Esophagus muscularis mucosa (tissue), 4 donors: ENCODE measurements at places on chromosomes 7 and 10. TPM values are rescaled to one million over a fixed set of nuclear protein-coding genes. Genes with fewer than 3 reads are reported as not detected.

DNA sequence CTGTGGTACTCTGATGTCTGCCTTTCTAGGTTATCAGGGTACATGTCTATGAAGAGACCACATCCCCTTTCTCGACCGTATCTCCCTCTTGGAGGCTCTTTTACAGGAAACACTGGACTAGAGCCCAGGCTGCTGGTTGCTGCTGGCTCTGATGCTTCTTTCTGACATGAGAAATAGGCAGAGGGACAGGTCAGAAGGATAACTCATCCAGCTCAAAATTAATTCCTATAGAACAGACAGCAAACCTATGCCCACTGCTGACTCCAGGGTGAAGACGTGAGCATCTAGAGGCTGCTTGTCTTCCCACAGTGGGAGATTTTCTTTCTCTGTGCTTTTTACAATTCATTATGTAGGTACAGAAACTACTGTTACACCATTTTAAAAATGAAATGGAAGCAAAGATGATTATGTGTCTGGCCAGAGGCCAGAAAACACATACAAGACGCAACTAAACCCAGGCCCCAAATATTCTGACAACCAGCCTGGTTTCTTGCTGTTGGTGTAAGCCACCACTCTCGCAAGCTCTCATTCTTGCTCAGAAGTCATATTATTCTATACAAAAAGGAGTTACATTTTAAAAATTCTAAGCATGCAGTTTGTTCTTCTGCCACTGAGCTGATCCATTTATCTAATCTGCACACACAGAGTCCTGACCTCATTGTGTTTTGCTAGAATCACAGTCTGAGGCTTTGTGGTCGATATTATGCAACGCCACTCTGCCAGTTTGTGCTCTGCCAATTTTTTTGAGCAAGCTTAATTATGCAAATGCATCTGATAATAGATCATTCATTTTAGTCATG is 424.3 kb downstream of the KIF20B start:
- no peaks in the 10 kb centered on the region for H3K27me3 ChIP-seq
- peaks cover 10% of the 10 kb centered on the region for H3K4me1 ChIP-seq
- DNase-seq = no peak
- no peak overlapping the region for H3K27ac ChIP-seq
- no peaks in the 10 kb centered on the region for H3K36me3 ChIP-seq

GRCh38 chr10:76440426-76440825 is 1009.0 kb downstream of the LRMDA start:
- no peak overlapping the region for H3K4me3 ChIP-seq
- no peaks in the 10 kb centered on the region for H3K36me3 ChIP-seq
- H3K27ac ChIP-seq = no peak overlapping the region
- DNase-seq = no peak

ZPBP gene
- total RNA-seq = not detected

ANXA7 gene
- total RNA-seq = 105 TPM

ELFN1 gene
- total RNA-seq = 3.3 TPM
